ENCODE measurements at places on chromosomes 12 and 14.

DNA sequence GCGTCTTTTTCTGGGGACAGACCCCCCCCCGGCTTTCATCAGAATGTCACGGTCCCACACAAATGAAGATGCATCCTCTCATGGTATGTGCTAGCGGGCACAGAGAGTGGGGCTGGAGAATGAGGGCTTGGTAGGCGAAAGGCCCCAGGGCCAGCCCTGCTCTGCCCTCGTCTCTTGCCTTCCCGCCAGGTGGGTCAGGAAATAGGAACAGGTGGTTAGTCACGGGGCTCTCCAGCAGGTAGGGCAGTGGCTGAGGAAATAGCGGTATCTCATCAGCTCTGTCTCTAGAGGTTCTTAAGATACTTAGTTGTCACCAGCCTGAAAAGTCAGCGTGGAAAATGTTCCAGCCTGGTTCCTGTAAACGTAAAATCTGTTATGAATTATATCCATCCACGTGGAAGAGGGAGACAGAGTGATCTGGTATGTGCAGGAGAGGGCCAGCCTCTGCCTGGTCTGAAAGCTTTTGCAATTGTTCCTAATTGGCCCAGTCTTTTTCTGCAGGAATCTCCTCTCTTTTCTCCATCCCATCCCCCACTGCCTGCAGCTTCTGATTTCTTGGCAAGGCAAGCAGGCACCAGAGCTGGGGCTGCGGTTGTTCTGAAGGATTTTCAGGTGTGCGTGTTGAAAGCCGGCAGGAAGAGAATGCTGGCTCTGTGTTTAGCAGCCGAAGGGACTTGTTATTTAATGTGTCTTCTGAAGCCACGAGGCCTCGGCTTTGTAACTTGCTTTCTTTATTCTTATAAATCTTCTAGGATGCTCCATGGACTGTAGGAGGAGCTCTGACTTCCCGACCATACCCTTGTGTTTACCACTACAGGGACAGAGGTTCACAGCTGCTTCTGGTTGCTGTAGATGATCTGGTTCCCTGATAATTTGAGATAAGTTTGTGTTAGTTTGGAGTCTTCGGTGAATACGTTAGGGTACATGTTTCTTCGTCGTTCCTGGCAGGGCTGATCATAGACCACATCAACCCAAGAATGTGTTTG, 131.1 kb downstream of the CACNA1C start:
- no peak for DNase-seq

GRCh38 chr12:110246636-110247339, 34.3 kb upstream of the ATP2A2 start:
- no peak for DNase-seq

- DNase-seq, result no peak
These were observed 334.4 kb downstream of the KCNH5 start for GRCh38 chr14:62710811-62711210.

- DNase-seq, result no peak
These were observed 192.3 kb downstream of the BCAT1 start for GRCh38 chr12:24756479-24757024.

DNA sequence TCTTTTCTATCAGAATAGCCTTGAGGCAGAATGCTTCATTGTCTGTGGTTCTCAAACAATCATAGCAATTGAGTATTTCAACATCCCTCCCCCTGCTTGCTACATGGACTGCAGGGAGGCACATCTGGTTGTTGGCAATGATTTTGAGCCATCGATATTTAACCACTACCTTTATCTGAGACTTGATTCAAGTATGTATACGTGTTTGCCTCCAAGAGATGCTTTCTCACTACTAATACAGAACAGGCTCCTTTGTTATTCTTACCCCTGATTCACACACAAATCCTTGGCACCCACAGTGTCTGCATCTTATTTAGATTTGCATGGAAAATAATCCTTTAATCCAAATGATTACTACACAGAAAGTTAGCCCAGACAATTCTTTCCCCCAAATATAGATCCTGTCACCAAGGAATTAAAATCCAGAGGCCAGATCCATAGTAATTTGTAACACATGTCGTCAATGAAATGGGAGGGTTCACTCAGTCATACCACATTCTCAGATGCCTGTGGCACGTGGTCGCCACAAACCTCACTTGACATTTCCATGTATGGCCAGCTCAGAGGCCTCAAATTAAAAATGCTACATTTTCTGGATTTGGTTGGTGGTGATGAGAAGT, 199.3 kb downstream of the ITPR2 start:
- no peak for DNase-seq

GRCh38 chr12:53193040-53193439, 12.3 kb upstream of the CSAD start:
- no peak for DNase-seq

GRCh38 chr12:64918344-64918743, 93.9 kb downstream of the TBC1D30 start:
- DNase-seq, result no peak

DNA sequence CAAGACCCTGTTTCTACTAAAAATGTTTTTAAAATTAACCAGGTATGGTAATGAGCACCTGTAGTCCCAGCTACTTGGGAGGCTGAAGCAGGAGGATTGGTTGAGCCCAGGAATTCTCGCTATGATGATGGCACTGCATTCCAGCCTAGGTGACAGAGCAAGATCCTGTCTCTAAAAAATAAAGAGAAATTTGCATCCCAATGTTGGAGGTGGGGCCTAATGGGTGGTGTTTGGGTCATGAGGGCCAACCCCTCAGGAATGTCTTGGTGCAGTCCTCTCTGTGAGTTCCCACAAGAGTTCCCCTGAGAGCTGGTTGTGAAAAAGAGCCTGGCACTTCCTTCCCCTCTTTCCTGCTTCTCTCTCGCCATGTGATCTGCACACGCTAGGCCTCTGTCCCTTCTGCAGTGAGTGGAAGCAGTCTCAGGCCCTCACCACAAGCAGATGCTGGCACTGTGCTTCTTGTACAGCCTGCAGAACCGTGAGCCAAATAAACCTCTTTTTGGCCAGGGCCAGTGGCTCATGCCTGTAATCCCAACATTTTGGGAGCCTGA, 11.3 kb downstream of the ACOT6 start:
- DNase-seq, result no peak

- no peak for DNase-seq
These were observed 1.5 kb upstream of the PNMA1 start for GRCh38 chr14:73715707-73716106.

GRCh38 chr12:71449373-71450070, 9.9 kb downstream of the LGR5 start:
- DNase-seq, result no peak

DNA sequence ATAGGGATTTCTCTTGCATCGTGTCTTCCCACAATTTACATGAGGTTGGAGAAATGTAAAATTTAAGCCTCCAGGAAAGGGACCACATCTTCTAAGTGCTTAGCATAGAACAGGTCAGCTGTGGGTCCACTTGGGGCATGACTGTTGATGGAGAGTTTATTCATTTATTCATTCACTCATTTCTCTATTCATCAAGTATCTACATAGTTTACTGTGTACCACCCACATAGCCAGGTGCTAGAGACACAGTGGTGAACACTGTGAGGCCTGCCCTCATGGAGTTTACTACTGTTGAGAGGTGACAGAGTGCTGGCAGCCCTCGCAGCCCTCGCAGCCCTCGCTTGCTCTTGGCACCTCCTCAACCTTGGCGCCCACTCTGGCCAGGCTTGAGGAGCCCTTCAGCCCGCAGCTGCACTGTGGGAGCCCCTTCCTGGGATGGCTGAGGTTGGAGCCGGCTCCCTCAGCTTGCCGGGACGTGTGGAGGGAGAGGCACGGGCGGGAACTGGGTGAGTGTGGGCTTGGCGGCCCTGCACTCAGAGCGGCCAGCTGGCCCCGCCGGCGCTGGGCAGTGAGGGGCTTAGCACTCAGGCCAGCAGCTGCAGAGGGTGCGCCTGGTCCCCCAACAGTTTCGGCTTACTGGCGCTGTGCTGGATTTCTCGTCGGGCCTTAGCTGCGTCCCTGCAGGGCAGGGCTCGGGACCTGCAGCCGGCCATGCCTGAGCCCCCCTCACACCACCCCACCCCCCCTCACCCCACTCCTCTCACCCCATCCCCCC, 1.7 kb upstream of the JPH4 start:
- no peak for DNase-seq

GRCh38 chr12:43856972-43857371, 21.1 kb downstream of the TMEM117 start:
- DNase-seq, result no peak

DNA sequence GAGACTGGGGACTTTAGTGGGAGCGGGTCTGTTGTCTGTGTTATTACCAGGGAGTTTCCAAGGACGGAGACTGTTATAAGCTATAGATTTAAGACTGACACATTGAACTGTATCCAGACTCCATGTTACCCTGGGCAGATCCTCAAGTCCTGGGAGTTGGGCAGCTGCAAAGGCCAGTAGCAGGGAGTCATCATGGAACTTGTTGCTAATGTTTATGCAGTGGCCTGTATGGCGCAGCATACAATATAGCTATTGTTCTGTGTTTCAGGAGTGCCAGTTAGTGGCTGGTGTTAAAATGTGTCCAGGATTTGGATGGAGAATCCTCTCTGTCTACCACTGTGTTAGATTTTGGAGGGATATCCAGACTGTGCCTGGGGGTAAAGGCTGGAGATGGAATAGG, 31.7 kb downstream of the SMOC1 start:
- DNase-seq, result no peak

DNA sequence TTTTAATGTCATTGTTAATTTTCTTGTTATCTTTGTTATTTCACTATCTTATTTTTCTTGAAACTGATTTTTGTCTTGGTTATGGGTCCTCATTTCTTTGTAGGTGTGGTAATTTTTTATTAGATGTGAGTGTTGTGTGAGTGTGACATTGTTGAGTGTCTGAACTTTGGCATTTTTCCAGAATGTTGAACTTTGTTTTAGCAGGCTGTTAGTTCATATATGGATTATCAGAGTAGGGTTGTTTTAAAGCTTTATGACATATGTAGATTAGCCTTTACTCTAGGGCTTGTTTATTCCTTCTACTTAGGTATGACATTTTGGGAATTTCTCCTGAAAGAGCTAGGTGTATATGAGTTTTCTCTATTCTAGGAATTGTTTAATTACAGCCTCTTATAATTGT, 103.9 kb downstream of the ARID2 start:
- no peak for DNase-seq

DNA sequence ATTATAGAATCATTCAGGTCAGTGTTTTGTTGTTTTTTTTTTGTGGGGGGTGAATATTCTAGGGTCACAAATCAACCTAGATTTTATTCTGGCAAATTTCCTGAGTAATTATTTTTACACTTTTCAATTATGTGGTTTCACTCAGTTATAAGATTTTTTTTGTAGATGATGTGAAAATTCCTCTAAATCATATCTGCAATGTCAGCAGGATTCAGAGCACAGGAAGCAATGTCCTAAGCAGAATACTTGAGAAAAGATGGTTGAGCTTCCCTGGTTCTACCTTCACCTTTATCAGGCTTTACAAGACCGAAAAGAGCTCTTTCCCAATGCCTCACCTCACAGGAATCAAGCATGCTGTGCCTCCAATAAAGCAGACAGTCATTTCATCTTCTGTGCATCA, 124.3 kb downstream of the SLC41A2 start:
- no peak for DNase-seq

- DNase-seq, result no peak
These were observed 84.1 kb upstream of the SLC38A2 start for GRCh38 chr12:46456356-46457334.

DNA sequence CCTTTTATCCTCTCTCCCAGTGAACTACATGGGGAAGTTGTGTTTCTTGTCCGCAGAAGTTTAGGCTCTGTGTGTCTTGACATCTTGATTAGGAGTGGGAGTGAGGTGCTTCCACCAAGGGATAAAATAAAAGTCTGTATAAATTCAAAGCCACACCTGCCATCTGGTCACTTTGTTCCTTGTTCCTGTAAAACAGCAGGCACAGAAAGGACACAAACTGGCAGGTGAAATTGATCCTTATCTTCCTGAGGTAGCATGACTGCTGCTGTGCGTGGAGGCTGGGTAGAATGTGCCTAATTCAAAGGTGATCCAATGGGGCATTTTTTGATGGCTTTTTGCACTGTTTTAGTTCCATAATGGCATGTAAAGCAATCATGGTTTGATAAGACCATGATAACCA, 104.3 kb upstream of the KITLG start:
- no peak for DNase-seq

GRCh38 chr12:12432364-12432763, 75.5 kb downstream of the BORCS5 start:
- DNase-seq, result no peak

DNA sequence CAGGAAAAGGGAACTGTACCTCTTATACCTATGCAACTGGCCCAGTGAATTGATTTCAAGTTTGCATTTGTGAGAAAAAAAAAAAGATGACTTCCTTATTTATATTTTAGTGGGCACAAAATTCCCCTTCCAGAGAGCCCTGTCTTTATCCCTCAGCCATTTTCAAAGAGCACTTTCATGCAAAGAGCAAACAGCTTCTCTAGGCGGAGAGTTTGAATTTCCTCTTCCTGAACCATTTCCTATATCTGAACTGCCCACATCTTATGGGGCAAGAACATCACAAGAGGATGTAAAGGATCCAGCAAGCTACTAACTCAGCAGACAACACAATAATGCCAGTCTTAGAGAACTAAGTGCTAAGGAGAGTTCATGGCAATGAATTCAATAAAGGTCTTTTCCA, 22.3 kb upstream of the PLXNC1 start:
- no peak for DNase-seq

GRCh38 chr12:68305278-68305677, 26.9 kb downstream of the MDM1 start:
- DNase-seq, result no peak

DNA sequence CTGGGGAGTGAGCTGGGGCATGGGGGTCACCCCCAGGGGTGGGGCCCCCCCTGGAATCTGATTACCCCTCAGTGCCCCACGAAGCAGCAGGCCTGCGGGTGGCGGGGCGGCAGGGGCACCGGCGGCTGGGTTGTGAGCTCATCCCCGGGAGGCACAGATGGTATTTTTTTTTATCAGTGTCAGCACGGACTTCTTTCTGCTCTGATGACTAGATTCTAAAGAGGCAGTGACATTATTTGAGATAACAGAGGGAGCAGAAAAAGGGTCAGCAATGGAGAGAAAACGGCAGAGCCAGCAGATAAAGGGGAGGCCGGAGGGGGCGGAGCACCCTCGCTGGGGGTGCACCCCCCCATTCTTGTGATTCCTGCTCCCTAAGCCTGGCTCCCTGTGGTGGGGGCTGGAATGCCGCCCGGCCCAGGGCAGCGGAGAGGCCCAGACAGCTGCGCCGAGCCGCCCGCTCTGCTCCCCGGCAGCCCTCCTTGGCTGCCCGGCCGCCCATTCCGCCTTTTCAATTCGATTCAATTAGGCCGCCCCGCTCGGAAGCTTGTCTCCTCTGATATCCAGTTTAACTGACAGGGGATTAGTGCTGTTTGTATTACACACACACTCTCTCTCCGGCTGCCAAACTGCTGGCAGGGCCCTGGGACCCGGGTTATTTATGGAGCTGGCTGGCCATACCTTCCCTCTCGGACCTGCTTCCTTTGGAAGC, 32.9 kb downstream of the MVK start:
- DNase-seq, result no peak

DNA sequence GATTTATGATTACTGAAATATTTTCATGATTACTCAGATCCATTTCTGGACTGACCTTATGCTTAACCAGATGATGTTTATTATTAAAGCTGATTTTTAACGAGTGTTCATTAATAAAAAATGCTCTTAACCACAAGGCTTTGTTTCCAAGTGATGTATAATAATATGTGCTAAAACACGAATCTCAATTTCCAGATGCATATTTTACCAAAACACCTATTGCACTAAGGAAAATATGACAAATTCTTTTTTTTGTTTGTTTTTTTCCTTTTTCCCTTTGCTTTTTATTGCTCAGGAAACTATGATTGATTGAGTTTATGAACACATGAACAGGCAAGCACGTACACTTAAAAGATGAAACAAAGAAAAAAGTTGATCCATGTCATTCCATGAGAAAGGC, 16.9 kb upstream of the DUSP6 start:
- no peak for DNase-seq

Data from Caki2 (cell line).